Gastroesophageal sphincter (tissue), 4 donors: ENCODE measurements at places on chromosomes 4 and X. TPM values are rescaled to one million over a fixed set of nuclear protein-coding genes. Genes with fewer than 3 reads are reported as not detected.

The VGLL1 gene
- not detected for total RNA-seq

GRCh38 chr4:117700111-117700892 is 334.0 kb upstream of the NDST3 start:
- no peak for ATAC-seq

GRCh38 chr4:100049872-100050271 is 99.8 kb upstream of the H2AZ1 start:
- no peak for ATAC-seq

GRCh38 chr4:102640669-102641068 is 120.1 kb downstream of the MANBA start:
- no peak for ATAC-seq

DNA sequence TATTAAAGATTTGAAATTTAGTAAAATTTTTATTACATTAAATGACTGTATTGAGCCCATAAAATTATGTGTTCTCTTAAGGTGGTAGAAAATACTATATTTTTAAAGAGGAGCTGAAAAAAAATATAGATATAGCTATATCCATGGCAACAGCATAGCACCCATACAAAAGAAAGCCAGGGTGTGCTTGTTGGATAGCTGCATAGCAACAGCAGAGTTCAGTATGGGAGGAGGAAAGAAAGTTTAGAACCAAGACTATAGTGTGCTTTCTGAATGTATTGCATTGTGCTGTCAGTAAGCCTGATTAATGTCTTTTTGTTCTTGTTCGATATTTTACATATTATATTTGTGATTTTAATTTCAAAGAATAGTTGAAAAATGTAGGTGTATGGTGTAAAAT is 78.4 kb downstream of the GRID2 start:
- ATAC-seq, result no peak

GRCh38 chr4:120399826-120400225 is 333.2 kb upstream of the MAD2L1 start:
- no peak for ATAC-seq

DNA sequence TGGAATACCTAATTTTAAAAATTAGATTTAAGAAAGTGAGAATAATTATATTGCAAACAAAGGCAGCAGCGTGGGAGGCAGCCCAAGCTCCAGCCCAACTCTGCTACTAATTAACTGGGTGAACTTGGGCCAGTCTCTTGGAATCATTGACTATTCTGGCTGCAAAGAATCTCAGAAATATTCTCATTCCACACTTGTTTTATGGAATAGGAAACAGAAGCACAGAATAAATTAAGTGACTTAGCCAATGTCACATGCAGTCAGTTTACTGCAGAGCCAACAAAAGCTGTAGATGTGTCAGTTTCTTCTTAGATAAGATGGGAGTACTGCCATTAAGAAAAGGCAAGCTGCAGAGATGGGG is 132.6 kb upstream of the FAM9B start:
- no peak for ATAC-seq

The MAGED1 gene
- total RNA-seq, result 54.8 TPM

DNA sequence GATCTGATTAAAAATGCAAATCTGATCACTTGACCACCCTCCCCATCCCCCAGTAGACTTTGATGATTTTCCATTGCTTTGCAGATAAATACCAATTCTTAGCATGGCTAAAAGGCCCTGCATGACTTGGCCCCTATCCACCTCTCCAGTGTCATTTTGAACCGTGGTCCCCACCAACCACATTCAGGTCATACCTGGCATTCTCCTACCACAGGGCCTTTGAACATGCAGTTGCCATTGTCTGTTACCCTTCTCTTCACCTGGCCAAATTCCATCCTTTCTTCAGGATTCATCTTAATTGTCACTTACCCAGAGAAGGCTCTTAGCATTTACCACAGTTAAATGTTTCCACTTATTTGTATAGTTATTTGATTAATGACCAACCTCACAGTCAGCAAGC is 36.9 kb upstream of the RELL1 start:
- no peak for ATAC-seq

GRCh38 chr4:63036159-63036866 is 1372.9 kb downstream of the TECRL start:
- ATAC-seq, result no peak

The ATP2B3 gene
- total RNA-seq, result not detected

DNA sequence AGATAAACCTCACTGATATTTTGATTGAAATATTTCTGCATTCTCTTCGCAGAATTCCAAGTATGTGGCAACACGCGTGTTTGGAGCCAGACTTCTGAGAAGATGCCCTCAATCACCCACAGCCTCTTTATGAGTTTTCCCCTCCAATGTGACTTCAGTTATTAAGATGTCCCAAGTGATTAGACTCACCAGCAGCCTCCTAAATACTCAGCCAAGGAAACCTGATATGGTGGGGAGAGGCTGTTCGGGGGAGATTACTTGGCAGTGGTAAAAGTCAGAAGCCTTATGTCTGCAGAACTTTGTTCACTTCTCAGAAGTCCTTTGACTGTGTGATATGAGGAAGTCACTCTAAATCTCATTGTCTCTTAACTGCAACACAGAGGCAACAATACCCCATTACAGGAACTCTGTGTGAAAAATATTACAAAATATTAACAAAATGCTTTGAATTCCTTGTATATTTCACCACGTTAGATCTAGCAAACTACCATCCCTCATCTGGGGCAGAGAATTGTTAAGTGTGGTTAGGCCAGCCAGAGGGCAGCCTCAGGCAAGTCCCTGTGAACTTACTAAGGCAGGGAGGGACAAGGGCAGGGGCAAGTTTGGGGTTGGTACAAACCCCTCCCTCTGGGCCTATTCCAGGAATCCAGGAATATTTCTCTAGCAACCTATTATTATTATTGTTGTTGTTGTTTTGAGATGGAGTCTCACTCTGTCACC is 151.4 kb upstream of the USP9X start:
- peak; percentile 72 for ATAC-seq

The GIMD1 gene
- total RNA-seq, result not detected

The KIAA1210 gene
- total RNA-seq, result not detected

The ENPP6 gene
- 1.4 TPM for total RNA-seq

GRCh38 chr4:79210636-79211049 is 115.2 kb downstream of the NAA11 start:
- no peak for ATAC-seq

The SMARCA1 gene
- total RNA-seq, result 55.4 TPM

DNA sequence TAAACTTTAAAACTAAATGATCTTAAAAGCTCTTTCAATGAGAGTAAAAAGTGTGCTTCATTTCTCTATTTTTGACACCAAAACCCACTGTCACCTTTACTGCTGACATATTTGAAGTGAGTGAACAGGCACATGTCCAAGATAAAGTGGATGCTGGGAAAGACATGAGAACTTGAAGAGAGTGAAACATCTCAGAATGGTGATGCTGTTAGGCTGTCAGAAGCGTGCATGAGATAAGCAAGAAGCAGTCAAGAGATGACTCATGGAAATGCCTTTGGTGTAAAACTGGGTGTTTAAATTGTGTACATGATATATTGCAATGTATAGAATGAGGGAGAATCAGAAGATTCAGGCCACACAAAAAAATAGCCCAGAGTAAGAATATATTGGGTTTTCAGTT is 21.8 kb upstream of the GBA3 start:
- no peak for ATAC-seq

- no peak for ATAC-seq
These were observed 24.1 kb upstream of the SOD3 start for GRCh38 chr4:24771241-24771640.

The TMPRSS11D gene
- total RNA-seq, result 1.9 TPM

The XG gene
- total RNA-seq, result 0.67 TPM

- ATAC-seq, result no peak
These were observed 93.6 kb downstream of the PDLIM5 start for GRCh38 chr4:94545296-94545695.

The TAB3 gene
- 19.3 TPM for total RNA-seq

DNA sequence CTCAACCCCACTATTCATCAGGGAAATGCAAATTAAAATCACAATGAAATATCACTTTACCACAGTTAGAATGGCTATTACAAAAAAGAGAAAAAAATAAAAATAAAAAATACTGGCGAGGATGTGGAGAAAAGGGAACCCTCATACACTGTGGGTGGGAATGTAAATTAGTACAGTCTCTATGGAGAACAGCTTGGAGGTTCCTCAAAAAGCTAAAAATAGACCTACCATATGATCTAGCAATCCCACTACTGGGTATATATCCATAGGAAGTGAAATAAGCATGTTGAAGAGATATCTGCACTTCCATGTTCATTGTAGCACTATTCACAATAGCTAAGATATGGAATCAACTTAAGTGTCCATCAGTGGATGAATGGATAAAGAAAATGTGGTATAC is 50.5 kb upstream of the PAGE1 start:
- no peak for ATAC-seq

GRCh38 chrX:87515836-87516235 is 1.8 kb upstream of the KLHL4 start:
- no peak for ATAC-seq

DNA sequence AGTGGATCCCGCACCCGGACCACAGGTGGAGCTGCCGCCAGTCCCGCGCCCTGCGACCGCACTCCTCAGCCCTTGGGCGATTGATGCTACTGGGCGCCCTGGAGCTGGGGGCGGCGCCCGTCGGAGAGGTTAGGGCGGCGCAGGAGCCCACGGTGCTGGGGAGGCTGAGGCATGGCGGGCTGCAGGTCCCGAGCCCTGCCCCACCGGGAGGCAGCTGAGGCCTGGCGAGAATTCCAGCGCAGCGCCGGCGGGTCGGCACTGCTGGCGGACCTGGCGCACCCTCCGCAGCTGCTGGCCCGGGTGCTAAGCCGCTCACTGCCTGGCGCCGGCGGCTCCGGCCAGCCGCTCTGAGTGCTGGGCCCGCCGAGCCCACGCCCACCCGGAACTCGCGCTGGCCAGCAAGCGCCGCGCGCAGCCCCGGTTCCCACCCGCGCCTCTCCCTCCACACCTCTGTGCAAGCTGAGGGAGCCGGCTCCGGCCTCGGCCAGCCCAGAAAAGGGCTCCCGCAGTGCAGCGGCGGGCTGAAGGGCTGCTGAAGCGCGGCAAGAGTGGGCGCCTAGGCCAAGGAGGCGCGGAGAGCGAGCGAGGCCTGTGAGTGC is 1256.5 kb downstream of the STIM2 start:
- ATAC-seq, result no peak

The TMEM154 gene
- total RNA-seq, result 1.5 TPM

DNA sequence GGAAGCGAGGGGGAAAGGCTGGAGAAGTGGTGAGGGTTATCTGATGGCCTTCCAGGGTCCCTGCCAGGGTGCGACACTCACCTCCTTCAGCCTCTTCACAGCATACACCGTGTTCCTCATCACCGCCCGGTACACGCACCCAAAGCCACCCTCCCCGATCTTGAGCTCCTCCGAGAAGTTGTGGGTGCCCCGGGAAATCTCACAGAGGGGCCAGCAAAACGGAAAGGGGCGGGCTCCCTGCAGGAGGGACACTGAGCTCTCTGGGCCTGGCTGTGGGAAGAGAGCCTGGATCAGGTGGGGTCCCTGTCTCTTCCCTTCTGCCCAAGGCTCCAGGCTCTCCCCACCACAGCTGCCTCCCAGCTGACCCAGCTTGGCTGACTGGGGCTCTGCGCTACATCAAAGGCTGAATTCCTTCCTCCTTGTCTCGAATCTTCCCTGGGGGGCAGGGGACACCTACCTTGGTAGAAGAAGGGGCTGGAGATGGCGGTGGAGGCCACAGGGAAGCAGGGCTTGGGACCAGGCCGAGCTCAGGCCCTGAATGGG is 1.1 kb downstream of the IRAK1 start:
- ATAC-seq, result no peak

GRCh38 chrX:155027509-155028066 is 944 bp downstream of the FUNDC2 start:
- ATAC-seq, result peak; percentile 64

The PNCK gene
- 55.9 TPM for total RNA-seq

GRCh38 chrX:10620121-10620699 is at the start of gene MID1:
Gene MID1, minus strand, starts transcription at chrX:10620585. Its CDS starts 53,038 bp downstream, at chrX:10567547.
- ATAC-seq, result peak; percentile 82

The CITED1 gene
- total RNA-seq, result 1.7 TPM

The REPS2 gene
- total RNA-seq, result 23.1 TPM

DNA sequence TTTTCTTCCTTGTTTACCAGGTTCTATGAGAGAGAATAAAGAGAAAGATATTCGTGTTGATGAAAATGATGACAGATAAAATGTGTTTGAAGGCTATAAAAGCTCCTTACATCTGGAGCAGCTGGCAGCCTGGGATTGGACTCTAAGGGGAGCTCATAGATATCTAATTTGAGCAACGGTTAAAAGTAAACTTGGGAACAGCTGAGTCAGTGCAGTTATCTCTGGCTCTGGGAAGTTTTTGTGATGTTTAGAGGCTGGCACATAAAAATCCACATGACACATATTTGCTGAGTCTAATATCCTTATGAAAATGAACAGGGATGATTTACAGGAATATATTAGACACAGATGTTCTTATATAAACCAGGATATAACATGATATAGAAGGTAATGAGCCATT is 331.8 kb upstream of the TENM3 start:
- no peak for ATAC-seq

GRCh38 chr4:54852602-54853001 is 194.8 kb downstream of the KIT start:
- ATAC-seq, result no peak

DNA sequence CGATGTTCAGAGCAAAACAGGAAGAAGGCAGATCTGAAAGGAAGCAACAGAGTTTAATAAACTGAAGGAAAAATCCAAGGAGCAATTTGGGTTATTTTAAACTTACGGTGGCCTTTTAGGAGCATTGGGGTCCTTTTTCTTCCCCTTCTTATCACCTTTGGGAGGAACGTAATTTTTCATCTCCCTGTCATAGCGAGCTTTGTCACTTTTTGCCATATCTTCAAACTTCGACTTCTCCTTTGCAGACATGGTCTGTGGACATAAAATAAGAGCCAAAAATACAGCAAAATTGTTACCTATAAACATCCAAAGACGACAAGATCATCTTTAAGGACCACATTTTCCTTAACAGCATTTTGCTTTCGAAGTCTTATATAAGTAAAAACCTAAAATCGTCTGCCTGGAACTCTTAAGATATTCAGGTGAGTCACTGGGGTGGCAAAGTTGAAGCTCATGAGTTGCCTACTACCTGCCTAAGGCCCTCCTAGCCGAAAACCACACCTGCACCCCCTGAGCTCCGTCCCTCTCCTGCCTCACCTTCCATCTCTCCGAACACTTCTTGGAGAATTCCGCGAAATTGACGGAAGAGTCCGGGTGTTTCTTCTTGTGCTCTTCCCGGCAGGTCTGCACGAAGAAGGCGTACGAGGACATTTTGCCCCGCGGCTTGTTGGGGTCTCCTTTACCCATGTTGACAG is 1.0 kb downstream of the HMGB2 start:
- ATAC-seq, result no peak

The SH3RF1 gene
- total RNA-seq, result 14.9 TPM

The LAS1L gene
- total RNA-seq, result 22.3 TPM

DNA sequence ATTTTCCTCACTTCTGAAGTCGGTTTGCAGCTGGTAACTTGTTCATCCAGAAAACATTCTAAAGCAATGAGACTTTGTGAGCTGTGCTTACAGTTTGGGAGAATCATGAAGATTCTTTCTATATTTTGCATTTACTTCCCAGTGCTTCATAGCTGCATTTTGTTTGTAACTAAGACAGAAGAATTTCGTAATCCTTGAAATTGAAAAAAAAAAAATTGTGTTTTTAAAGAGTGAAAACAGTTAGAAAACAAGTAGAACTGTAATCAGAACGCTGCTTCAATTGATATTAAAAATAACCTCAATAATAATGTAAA is 392.4 kb downstream of the UNC5C start:
- no peak for ATAC-seq
